ENCODE measurements at places on chromosomes 6 and 20.

DNA sequence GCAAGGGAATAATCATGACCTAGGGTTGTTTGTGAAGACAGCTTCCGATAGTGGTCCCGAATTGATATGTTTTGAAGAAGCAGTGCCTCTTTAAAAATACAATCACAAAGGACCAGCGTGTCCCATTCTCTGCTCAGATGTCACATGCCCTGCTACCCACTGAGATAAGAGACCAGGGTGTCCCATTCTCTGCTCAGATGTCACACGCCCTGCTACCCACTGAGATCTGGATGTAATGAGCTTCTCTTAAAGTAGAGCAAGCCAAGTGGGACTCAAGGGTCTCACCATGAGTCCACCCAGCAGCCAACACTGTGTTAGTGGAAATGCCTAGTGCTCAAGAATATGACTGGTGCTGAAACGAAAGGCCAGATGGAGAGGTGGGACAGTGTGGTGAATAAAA lies 22.2 kb downstream of the RIN2 start:
- DNase-seq: no peak

GRCh38 chr6:107186047-107186446 lies 70.7 kb upstream of the BEND3 start:
- DNase-seq: no peak

GRCh38 chr20:50658804-50659380 lies 32.5 kb downstream of the RIPOR3 start:
- no peak for DNase-seq

DNA sequence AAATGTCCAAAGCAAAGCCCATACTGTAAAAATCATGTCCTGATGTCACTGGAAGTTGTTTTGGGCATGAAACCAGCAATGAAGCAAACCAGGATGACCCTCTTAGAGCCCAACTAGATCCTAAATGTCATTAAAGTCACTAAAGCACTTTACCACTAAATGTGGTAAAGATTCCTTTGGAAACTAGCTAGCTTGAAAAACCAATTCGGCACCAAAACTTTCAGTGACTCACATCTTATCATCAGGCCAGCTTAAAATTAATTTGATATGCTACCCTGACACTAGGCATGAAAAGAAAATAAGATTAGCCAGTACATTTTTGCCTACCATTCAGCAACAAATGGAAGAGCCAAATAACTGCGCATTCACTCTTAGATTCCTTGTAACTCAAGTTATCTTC lies 145.8 kb downstream of the PACRG start:
- DNase-seq: no peak

- DNase-seq: no peak
Measured at GRCh38 chr6:24451581-24452388, 37.6 kb downstream of the GPLD1 start.

DNA sequence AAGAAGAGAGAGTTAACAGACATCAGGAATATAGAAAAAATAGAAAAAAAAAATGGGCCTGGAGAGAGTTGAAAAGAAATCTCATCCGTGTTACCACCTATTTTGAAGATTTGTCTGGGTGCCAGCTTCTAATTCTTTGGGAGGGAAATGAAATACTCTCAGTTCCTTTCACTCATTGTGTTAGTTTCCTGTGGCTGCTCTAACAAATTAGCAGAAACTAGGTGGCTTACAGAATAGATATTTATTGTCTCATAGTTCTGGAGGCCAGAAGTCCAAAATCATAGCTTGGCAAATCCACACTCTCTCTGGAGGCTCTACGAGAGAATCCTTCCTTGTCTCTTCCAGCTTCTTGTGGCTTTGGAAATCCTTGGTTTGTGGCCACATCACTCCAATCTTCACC lies 225.1 kb upstream of the BTBD3 start:
- no peak for DNase-seq

DNA sequence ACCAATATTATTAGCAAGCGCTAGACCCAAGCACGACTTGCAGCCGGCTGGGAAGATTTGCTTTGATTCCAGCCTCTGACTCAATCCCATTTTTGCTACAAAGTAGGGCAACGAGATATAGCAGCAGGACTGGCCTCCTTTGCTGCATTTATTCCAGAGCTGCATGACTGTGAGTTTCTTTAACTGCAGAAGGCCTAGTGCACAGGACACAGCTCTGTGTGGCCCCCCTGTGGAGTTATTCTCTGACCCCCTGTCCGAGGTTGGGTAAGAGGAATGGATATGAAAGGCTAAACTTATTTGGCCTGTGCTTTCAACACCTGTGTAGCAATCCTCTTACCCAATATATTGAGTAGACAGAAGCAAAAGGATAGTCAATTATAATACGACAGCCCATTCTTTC lies 133.3 kb upstream of the SPTLC3 start:
- no peak for DNase-seq

All from activated CD4-positive, alpha-beta T cell treated with anti-CD3 and anti-CD28 coated beads, Interleukin-2, Interleukin-6, amounts not matched to agents 100 ng/mL and 50 ng/mL, durations not matched to agents 16 hours and 8 hours (primary cell).